ENCODE measurements at places on chromosomes 3 and 15. TPM values are rescaled to one million over a fixed set of nuclear protein-coding genes. Genes with fewer than 3 reads are reported as not detected.

Gene SLC28A2
- total RNA-seq: not detected

Gene SCAANT1
- not detected for total RNA-seq

Gene PDIA5
- 36.6 TPM for total RNA-seq

Gene IL12A
- total RNA-seq: 1.3 TPM

Gene ITGB5
- 110 TPM for total RNA-seq

Gene ALS2CL
- total RNA-seq: 144 TPM

Gene CTDSPL2
- total RNA-seq: 47.3 TPM

Gene ROBO2
- total RNA-seq: 0.67 TPM

Gene CIB2
- total RNA-seq: 6.5 TPM

Gene THAP10
- 3.0 TPM for total RNA-seq

Gene IQCF6
- not detected for total RNA-seq

Gene RTP1
- not detected for total RNA-seq

Gene LCTL
- total RNA-seq: not detected

Gene PARP15
- not detected for total RNA-seq

Gene GP5
- 0.17 TPM for total RNA-seq

Gene CEP19
- total RNA-seq: 2.0 TPM

Gene ALDH1A2
- 0.47 TPM for total RNA-seq

Gene GOLGA8H
- total RNA-seq: 0.17 TPM

Gene GSK3B
- 95.8 TPM for total RNA-seq

Gene CLRN1
- total RNA-seq: not detected

Gene ZBTB38
- total RNA-seq: 110 TPM

Gene OCA2
- total RNA-seq: 0.33 TPM

Gene ACKR2
- total RNA-seq: 0.52 TPM

Gene IQCH
- total RNA-seq: 8.8 TPM

Gene CHDH
- 0.40 TPM for total RNA-seq

Gene SLCO3A1
- 41.8 TPM for total RNA-seq

Gene CYP11A1
- 2.3 TPM for total RNA-seq

Gene GOLGA8S
- total RNA-seq: not detected

Gene HEXA
- total RNA-seq: 74.7 TPM

Gene MME
- total RNA-seq: 32.2 TPM

Gene BSN
- total RNA-seq: under 0.01 TPM

Gene CHRNB4
- total RNA-seq: not detected

Gene THBS1
- total RNA-seq: 11,760 TPM

Gene ATP13A3
- 226 TPM for total RNA-seq

Gene CPB1
- total RNA-seq: not detected

Gene ANKRD34C
- total RNA-seq: not detected

Gene YEATS2
- total RNA-seq: 45.0 TPM

Gene GOLGA6L22
- not detected for total RNA-seq

Gene GPR176
- total RNA-seq: 4.3 TPM

Gene UMPS
- 28.2 TPM for total RNA-seq

Gene PRSS50
- not detected for total RNA-seq

Gene MON1A
- total RNA-seq: 12.1 TPM
